ENCODE measurements at places on chromosomes 11 and 22.

- no peak for DNase-seq
These were observed 1493.7 kb downstream of the TBC1D22A start for GRCh38 chr22:48256041-48256739.

DNA sequence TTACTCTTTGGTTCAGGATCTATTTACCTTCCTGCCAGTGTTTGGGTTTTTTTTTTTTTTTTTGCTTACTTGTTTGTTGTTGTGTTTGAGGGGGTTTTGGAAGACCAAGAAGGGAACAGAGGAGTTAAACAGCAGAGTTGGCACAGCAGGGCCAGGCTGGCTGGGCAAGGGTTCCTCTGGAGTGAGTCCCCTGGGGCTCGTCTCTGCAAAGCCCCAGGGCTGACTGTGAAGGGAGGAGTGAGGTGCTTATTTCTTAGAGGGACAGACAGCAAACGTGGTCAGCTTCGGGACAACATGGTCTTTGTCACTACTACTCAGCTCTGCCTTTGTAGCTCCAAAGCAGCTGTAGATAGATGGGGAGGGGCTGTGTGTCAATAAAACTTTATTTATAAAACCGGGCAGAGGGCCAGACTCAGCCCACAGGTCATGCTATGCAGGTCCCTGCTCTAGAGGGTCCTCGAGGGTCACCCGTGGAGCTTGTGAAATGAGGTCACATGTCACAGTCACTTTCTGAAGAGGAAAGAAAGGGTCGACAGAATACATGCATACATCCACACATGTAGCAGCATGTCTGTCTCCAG, 1404.7 kb downstream of the BRD1 start:
- DNase-seq = no peak

DNA sequence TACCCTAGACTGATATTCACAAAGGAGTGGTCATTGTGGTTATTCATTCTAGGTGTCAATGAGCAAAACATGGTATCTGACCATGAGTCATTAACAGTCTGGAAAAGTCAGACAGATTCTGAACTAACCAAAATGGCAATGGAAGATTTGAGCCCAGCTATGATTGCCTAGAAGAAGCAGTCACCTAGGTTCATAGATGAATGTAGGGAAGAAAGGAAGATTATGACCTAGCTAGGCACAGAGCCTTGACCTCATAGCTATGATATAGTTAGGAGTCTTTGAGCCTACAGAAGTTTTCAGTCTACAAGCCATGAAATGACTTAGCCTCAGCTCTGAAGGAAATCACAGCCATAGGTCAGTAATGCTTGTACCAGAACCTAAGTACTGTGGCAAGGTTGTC, 351 bp downstream of the OR56A4 start:
- no peak for DNase-seq

GRCh38 chr11:28526406-28526751, 418.2 kb downstream of the METTL15 start:
- DNase-seq = no peak

GRCh38 chr11:78259777-78260487, 71.2 kb downstream of the USP35 start:
- DNase-seq = no peak

All from stimulated activated CD4-positive, alpha-beta T cell treated with anti-CD3 and anti-CD28 coated beads, TNF-alpha, amount 100 ng/mL, for 4 hours (primary cell).